Calu3 (cell line): ENCODE measurements at places on chromosomes 2 and 18. TPM values are rescaled to one million over a fixed set of nuclear protein-coding genes. Genes with fewer than 3 reads are reported as not detected.

DNA sequence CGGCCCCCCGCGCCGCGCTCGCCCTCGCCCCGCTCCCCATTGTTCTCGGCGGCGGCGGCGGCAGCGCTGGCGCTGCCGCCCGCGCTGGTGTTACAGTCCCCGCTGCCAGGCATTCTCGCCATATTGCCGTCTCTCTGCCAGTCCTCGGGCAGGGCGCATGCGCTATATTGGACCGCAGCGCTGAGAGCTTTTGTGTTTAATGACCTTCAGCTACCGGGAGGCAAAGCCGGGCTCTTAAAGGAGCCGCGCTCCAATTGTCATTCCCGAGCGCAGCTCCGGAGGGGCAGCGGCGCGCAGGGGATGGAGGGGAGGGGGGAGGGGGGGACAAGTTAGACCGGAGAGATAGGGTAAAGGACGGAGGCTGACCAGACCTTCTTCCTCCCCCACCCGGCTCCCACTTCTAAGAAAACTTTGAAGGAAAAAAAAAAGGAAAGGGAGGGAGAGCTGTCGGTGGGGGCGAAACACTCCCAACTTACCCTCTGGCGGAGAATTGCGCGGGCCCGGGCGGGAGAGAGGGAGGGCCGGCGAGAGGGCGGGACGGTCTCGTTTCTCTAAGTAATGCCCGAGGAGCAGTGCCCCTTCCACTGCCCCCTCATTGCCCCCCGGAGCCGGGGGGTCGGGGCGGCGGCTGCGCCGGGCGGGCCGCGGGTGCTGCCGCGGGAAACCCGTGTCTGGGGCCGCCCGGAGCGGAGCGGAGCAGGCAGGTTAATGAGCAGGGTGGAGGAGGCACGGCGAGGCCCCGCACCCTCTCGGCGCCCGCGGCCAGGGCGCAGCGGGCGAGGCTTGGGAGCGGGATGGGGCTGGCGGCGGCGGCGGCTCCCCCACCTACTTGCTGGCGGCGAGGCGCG lies at the start of gene KCTD1:
KCTD1 (minus strand) TSS at position 139 of the 848 bp plus-strand sequence; CDS start at position 122, 17 bp downstream.
- DNase-seq = peak; percentile 73

Gene PDCD1
- not detected in 2 replicates for total RNA-seq

Gene SKOR2
- not detected in 2 replicates for total RNA-seq

- no peak for DNase-seq
Measured at GRCh38 chr2:136164280-136164776, 46.4 kb upstream of the CXCR4 start.

Gene TMEM163
- total RNA-seq = 2.5 and 3.5 TPM in 2 replicates

GRCh38 chr18:332007-332406 lies 64.2 kb upstream of the THOC1 start:
- no peak for DNase-seq

Gene TTC27
- total RNA-seq = 20.1 and 22.0 TPM in 2 replicates

- no peak for DNase-seq
Measured at GRCh38 chr18:6866552-6867085, 137.1 kb downstream of the ARHGAP28 start.

Gene LRRTM4
- not detected in 2 replicates for total RNA-seq

Gene CROCC2
- not detected in 2 replicates for total RNA-seq

- peak; percentile 44 for DNase-seq
Measured at GRCh38 chr2:69779258-69780001, 37.5 kb downstream of the ANXA4 start.

GRCh38 chr2:203936535-203936934 lies at the start of gene ICOS:
ICOS (plus strand) TSS chr2:203936763; CDS start chr2:203936815, 52 bp downstream.
- DNase-seq = no peak

DNA sequence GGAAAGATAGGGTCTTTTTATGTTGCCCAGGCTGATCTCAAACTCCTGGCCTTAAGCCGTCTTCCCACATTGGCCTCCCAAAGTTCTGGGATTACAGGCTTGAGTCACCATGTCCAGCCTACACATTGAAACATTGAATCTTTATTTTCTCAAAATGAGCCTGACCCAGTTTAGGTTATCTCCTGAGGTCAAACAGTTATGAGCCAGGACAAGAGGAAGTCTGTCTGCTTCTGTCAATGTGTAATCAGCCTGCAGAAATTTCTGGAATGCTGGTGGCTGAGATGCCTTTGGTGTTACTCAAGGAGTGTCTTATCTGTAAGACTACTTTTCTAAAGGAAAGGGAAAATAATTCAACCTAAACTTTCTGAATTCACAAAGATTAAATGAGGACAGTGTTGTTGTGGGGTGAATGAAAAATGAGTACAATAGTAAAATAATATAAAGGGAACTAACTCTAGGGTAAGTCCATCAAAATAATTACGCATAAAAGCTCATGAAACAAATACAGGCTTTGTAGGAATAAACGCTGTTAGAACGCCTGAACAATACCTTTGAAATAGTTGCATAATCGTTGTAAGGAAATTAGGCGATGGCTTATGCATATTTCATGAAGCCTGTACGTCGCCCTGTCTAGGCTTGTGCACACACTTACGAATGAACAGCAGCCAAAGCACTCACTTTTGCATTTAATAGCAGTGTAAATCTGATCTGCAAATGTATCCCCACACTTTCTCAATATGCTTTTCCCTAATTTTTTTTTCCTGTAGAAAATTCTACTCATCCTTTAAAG lies 260.8 kb downstream of the RDH14 start:
- DNase-seq = peak; percentile 74

GRCh38 chr2:159804941-159805340 lies 6.9 kb upstream of the CD302 start:
- no peak for DNase-seq

Gene ALPI
- not detected in 2 replicates for total RNA-seq

Gene CCDC148
- 4.3 and 5.1 TPM in 2 replicates for total RNA-seq

Gene CCDC85A
- 2.6 and 3.0 TPM in 2 replicates for total RNA-seq

DNA sequence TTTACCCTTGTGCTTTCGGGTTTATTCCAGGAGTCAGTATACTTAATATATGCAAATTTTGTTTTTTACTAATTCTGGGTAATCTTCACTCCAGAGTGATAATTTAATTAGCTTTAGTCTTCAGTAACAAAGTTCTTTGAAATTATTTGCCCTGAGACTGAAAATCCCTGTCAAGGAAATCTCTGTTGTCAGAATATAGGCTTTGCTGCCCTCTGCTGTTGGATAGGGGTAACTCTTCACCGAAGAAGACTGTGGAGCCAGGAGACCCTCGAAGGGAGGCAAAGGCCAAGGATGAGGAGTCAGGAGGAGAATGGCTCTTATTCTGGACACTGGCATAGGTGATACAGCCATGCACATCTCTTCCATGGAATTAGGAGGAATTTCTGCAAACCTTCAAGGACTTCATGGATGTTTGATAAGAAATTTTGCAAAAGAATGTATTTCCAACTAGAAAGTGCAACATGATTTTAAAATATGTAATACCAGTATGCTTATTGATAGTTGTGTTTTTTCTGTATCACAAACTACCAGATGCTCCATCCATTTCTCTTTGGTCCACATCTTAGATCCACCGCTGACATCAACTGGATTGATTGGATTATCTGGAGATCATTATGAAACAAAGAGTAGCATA lies 182.3 kb downstream of the RDH14 start:
- DNase-seq = peak; percentile 48

- DNase-seq = no peak
Measured at GRCh38 chr18:77651441-77651840, 401.8 kb downstream of the GALR1 start.

DNA sequence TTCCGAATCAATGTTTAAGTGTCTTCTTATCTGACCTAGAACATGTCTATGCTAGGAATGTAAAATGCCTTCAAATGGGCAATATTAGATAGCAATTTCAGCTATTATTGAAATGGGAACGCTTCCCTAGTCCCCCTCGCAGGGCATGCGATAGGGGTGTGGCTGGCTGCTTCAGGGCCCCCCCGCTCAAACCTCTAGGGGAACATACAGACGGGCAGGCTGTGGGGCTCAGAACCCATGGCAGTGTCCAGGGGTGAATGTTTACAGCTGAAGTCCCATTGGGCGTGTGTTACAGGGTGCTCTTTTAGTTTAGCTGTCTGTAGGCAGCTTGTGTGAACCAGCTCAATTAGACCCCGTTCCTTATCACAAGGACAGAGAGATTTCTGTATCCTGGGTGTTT lies 315.9 kb downstream of the DSEL start:
- DNase-seq = no peak

DNA sequence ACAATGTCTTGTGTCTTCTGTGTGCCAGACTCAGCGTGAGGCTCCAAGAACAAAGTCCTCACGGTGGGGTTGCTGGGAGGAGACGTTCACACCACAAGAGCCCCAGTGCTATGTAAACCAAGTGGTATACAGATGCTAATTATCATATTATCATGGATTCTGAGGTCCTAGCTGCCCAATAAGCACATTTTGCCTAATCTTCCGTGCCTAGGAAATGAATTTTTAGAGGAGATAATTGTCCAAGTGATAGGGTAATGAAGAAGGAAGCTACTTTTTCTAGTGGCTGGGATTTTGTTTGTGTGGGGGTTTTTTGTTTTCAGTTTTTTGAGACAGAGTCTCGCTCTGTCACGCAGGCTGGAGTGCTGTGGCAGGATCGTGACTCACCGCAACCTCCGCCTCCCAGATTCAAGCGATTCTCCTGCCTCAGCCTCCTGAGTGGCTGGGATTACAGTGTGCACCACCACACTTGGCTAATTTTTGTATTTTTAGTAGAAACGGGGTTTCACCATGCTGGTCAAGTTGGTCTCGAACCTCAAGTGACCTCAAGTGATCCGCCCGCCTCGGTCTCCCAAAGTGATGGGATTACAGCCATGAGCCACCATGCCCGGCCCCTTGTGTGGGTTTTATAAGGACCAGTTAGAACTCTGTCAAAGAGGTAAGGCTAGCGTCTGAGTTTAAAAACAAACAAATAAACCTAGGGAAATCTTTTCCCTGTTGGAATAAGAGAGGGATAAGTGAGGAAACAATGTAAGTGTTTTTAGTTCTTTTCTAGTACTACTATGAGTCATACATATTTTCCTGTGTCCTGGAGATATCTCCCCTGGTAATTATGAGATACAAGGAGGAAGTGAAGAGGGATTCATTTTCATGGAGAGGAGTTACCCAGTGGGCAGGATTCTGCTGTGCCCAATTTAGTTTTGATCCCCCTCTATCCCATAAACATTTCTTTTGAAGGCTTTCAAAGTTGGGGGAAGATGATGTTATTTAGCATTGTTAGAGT lies 9.5 kb upstream of the SMAD7 start:
- no peak for DNase-seq

- no peak for DNase-seq
Measured at GRCh38 chr2:194815475-194815874, 841.6 kb upstream of the SLC39A10 start.

DNA sequence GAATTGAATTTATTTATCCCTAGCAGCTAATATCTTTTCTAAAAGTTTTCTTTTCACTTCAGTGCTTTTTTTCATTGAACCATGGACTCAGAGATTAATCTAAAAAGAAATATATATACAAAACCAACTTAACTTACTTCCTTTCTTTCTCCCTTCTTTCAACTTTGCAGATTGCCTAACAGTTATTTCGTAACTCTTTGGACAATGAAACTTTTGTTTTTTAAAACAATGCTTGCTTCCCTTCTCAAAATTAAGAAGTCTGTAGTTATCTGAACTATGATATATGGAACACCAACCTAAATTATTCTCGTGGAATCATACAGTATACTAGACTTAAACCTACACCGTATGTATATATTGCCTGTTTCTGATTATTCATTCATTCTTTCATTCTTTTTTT lies 62.9 kb downstream of the MIB1 start:
- no peak for DNase-seq

DNA sequence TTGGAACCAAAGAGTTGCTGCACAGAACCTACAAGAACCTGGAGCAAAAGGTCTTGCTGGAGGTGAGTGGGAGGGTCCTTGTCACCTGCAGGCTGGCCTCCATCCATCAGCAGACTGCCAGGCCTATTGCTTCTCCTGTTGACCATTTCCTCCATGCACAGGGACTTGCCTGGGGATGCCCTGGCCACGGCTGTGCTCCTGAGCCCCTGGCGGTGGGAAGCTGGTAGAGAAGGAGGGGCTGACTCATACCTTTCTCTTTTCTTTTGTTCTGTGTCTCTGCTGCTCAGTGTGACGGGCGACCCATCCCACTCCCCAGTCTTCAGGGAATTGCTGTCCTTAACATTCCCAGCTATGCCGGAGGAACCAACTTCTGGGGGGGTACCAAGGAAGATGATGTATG lies 102.6 kb downstream of the DGKD start:
- DNase-seq = no peak

- DNase-seq = no peak
Measured at GRCh38 chr2:32633040-32633439, 5.2 kb downstream of the TTC27 start.

DNA sequence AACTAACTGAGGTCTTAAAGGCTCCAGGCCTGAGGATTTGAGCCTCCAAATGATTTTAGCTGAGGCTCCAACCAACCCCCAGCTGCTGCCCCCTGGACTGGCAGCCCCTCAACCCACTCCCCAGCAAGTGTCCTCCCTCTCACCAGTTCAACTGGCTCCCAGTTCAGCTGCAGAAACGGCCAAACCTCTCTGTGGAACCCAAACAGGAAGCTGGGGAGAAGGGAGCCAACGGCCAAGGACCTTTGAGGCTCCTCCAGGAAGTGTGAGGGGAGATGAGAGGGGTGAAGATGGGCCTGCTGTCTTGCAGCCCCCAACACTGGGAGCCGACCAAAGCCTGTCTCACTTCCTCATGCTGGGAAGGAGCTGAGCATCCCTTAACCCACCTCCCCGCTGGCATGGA lies 24.9 kb downstream of the ZFP36L2 start:
- no peak for DNase-seq

- no peak for DNase-seq
Measured at GRCh38 chr2:122077771-122078170, 322.3 kb downstream of the TSN start.

GRCh38 chr2:127146071-127146725 lies 39.2 kb upstream of the BIN1 start:
- DNase-seq = no peak

Gene RNF152
- total RNA-seq = 1.0 TPM in 2 replicates
